ENCODE measurements at places on chromosomes 3 and 15.

- peak; percentile 82 for DNase-seq
These were observed 39.7 kb downstream of the KLHL25 start for GRCh38 chr15:85754989-85755388.

DNA sequence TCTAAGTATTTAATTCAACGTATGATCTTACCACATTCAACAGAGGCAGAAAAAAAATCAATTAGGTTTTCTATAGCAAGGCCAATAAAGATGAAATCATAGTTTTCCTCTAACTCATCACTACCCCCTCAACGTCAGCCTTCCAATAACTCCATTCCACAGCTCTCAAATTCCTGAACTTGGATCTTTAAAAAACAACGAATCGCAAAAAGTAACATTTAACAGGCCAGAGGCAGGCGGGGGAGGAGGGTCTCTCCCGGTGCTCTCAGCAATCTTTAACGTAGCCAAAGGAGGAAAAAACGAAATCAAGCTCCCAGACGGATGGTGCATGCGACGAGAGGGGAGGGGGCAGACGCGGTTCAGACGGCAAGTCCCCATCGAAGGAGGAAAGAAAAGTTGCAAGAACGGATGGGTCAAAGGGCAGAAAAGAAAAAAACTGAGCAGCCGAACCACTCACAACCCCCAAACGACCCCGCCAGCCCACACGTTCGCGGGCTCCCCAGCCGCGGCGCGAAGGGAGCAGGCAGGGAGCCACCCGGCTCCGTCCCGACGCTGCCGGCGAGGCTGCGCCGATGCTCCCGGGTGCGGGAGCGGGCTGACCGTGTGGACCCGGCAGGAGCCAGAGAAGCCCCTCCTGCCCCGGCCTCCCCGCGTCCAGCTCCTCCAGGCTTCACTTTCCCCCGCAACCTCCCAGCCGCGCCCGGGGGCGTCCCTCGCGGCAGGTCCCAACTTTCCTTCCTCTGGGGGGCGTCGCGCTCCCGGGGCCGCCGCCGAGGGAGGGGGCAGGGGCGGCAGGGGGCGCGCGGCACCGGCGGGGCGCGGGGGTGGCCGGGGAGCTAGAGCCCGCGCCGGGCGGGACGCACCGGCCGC, 703 bp downstream of the PEAK1 start:
- DNase-seq, result peak; percentile 68

DNA sequence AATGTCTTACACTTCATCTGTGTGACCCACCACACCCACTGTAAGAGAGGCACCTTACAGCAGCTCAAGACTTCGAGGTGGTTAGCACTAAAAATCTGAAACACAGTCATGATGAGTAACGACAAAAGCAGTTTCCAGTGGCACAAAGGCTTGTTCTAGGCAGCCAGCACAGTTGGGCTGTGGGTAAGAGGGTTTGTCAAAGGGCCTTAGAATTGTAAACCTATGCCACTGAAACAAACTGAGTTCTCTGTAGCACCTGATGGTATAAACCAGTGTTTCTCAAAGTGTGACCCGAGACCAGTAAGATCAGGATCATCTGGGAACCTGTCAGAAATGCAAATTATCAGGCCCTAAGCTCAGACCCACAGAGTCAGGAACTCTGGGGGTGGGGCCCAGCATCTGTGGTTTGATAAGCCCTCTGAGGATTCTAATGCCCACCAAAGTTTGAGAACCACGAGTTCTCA, 36.5 kb downstream of the DAPK2 start:
- no peak for DNase-seq

- DNase-seq, result no peak
These were observed 31.1 kb downstream of the RASGRP1 start for GRCh38 chr15:38533416-38533915.

- no peak for DNase-seq
These were observed 53.9 kb upstream of the NEDD4 start for GRCh38 chr15:56047354-56047753.

- no peak for DNase-seq
These were observed 88.2 kb upstream of the RNF7 start for GRCh38 chr3:141649871-141650270.

GRCh38 chr3:190302212-190302867, 19.9 kb downstream of the CLDN1 start:
- no peak for DNase-seq

GRCh38 chr3:67012564-67012963, 14.5 kb downstream of the KBTBD8 start:
- DNase-seq, result no peak

DNA sequence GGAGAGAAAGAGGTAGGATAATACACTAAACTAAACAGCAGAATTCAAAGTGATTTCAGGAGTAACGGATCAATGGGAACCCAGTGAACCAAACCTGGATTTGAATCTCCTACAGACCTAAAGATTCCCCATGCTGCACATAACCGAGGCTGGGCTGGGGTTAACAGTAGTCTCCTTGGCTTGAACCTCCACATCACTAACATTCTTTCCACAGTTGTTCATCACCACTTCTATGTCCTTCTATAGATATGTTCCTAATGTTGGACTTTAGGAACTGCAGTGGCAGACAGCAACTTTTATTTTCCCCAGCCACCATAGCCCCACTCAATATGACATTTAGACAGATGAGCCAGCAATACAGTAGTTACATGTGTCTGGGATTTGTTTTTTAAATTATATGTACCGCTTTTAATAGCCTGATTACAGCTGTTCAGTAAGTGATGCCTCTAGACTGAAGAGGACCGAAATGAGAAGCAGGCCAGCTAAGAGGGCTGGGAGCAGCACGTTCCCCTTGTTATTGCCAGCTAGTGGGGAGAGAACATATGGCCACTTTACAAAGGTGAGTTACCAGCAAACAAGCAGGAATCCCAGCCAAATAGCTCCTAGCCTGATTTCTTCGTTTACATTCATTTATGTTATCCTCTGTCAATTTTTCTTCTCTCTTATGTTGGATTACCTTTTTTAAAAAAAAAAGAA, 472.6 kb upstream of the CDIN1 start:
- no peak for DNase-seq

GRCh38 chr3:134427400-134428111, 53.3 kb upstream of the AMOTL2 start:
- DNase-seq, result no peak

DNA sequence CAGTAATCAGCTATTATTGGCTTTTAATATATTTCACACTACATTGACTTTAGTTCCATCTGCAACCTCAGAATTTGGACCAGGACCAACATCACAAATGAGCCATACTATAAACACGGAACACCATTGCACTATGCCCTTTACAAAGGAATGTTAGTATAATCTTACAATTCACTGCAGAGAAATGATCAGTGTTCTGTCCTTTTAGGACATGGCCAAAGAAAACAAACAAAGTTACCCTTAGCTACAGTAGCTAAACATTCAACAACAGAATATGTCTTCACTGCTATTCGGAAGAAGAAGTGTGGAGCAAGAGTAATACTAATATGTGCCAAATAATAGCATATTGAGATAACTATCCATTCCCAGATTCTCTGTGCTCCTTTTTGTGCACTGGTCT, 90.4 kb downstream of the NAALADL2 start:
- no peak for DNase-seq
